ENCODE measurements at places on chromosomes 16 and 17.

- DNase-seq = no peak
These were observed 43.1 kb upstream of the AMZ2 start for GRCh38 chr17:68204736-68205135.

- DNase-seq = no peak
These were observed 523.2 kb downstream of the MAF start for GRCh38 chr16:79077346-79077745.

DNA sequence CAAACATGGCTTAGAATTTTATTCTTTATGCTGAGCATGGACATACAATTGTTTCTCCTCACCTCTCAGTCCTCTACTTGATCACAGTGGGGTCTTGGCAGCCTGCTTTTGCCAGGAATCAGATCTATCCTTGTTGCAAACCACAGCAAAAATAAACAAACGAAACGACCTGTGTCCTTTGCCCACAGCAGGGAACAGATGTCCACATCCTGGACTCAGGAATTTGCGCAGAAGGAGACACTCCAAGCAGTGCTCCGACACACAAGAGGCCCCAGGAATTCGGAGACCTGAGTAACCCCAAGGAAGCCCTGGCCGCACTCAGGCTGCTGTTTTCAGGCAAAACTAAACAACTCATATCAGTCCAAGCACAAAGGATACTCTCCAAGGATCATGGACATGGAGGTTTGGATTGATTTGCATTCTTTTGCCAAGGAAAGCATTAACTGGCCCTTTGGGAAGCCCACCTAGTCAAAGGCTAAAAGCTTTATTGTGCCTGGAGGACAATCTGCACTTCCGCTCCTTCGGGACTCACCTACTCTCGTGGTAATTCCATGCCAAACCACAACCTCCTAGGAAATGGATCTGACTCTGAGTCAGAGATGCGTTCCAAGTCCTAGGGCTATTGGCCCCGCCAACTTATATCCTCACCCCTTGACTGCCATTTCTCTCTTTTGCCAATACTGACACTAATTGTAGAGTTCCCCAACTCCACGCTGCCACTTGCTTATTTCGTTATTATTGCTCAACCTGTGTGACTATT lies 271.1 kb upstream of the CDH11 start:
- DNase-seq = no peak

DNA sequence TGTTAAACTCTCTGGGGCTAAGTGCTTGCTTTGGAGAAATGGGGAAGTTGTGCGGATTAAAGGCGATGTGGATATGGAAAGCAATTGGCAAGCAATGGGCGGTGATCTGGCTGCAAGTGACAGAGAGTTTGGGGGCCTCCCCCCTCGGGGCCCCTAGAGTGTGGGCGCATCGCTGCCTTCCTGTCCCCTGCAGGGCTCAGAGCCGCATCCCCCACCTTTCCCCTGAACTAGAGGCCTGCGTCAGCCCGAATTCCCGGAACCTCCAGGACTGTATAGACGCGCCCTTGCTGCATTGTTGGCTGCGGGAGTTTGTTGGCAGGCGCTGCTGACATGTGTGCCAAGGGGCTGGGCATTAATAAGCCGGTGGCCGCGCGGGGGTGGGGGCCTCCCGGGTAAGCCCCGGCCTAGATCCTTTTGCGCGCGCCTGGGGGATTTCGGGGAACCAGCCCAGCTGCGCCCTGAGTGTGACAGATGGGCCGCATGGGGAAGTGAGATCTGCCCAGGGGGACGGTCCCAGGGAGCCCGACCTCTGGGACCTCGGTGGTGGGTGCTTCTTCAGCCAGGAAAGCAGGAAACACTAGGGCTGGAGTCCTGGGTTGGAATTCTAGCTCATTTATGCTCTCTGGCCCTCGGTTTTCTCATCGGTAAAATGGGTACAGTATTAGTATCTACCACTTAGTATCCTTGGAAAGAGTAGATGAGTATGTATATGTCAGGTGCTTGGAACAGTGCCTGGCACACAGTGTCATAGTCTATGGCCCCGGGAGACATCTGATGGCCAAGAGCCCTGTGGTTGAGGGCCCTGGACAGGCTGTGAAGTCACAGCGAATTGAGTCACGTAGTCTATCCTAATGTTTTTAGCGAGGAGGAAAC lies 1.0 kb downstream of the EEF2K start:
- DNase-seq = peak; percentile 78

GRCh38 chr16:54816471-54816870 lies 114.2 kb upstream of the IRX5 start:
- DNase-seq = no peak

DNA sequence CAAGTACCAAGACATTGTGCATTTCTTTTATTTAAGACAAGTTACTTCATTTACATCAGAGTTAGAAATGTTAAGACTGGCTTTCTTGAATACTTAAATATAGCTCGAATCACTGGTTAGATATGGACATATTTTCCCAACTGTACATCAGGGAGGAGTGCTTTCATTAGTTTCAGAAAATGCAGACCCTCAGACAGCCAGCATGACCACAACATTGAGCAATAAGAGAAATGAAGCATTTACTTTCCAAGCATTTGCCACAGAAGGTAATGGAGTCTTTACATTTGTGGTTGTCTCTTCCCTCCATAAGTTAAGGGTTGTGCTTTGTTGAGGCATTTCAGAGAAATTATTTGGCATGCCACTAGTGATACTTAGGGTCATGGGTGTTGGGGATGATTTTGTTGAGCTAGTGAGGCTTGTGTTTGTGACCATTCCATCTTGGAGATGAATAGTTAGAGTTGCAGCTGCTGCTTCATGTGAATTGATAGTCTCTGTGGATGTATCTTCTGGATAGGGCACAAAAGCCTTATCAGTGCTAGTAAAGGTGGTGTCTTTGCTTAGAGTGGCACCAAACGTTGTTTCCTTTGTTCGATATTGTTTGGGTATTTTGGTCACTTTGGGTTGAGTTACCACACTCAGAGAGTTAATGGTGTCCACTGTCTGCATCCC lies 2.1 kb downstream of the OMG start:
- DNase-seq = no peak

DNA sequence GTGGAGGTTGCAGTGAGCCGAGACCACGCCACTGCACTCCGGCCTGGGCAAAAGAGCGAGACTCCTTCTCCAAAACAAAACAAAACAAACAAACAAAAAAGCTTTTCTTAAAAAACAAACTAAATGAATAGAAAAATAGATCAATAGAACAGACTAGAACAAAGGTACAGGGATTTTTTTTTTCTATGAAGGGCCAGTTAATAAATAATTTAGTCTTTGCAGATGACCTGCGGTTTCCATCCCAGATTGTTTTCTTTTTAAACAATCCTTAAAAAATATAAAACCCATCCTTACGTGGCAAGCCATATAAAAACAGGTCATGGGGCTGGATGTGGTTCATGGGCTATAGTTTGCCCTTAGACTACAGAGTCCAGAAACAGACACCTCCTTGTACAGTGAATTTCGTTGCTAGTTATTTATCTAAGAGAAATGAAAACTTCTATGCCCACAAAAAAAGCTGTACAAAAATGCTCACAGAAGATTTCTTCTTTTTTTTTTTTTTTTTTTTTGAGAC lies 45.4 kb downstream of the CREBBP start:
- no peak for DNase-seq

- DNase-seq = no peak
These were observed 27.1 kb upstream of the TMEM97 start for GRCh38 chr17:28291780-28292330.

- no peak for DNase-seq
These were observed 7.0 kb upstream of the KATNB1 start for GRCh38 chr16:57728336-57729181.

GRCh38 chr17:1312261-1312870 lies 32.9 kb downstream of the TRARG1 start:
- no peak for DNase-seq

DNA sequence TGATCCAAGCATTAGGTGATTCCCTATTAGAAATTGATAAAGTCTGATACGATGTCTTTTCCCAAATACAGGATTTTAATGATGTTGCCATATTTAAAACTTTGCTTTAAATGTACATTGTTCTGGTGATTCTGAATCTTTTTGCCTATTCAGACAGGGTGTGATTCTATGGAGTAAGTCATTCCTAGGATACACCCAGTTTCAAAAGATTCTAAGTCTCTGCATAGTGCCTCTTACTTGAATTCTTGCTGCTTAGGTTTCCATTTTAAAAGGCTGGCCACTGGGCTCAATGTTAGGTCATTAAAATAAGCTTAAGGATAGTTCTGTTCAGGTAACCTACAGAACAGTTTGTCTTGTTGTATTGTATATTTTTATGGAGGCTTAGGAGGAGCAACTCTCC lies 22.0 kb upstream of the ARL2BP start:
- DNase-seq = no peak

GRCh38 chr17:6567528-6568183 lies 11.3 kb upstream of the PITPNM3 start:
- no peak for DNase-seq

- no peak for DNase-seq
These were observed 182.3 kb downstream of the PHKB start for GRCh38 chr16:47643323-47644000.

DNA sequence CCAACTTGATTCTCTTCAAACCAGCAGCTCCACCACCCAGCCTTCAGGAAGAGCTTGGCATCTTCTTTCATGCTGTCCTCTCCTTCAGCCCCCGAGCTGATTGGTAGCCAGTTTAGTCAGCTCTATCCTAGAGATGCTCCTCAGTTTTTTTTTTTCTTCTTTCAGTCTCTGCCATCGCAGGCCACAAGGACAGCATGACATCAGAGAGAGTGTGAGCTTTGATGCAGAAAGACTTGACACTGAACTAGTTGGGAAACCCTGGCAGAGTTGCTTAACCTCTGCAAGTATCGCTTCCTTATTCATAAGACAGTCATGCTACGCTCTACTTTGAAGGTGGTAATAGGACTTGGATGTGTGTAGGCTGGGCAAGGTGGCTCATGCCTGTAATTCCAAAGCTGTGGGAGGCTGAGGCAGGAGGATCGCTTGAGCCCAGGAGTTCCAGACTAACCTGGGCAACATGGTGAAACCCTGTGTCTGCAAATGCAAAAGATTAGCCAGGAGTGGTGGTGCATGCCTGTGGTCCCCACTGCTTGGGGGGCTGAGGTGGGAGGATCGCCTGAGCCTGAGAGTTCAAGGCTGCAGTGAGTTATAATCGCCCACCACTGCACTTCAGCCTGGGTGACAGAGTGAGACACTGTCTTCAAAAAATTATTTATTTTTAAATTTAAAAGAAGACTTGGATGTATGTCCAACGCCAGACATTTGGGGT lies 2.6 kb downstream of the CD300LB start:
- no peak for DNase-seq

DNA sequence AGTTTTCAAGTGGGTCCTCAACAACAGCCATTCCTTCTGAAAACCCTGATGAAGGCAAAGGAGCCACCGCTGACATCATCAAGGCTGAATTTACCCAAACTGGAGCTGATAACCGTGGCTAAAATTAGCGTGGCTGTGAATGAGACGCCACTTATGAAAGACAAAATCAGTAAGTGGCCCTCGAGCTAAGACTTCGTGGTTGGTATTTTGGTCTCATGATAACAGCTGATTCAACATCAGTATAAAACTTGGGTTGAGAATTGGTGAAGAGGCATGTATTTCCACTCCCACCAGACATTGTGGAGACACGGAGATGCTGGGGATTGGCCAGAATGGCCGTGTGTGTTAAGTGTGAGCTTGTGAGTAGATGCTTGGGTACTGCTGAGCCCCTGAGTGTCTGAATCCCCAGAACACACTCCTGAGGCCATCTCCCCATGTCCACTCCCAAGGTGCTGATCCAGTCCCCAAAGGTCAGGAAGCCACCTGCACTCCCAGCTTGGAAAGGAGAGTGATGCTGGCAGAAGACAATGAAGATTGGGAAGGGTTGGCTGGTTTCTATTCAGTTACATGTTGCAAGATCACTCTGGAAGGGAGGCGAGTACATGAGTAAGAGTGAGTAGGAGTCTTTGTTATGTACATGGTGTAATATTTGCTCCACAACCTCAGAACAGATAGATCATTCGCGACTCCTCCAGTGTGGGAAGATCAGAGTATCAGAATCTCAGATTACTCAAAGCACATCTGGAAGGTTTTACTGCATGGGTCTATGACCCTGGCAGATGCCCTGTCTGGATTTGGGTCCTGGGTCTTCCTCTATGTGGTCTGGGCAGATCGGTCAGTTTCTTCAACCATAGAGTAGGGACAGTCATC lies 207.7 kb downstream of the HS3ST3A1 start:
- no peak for DNase-seq

DNA sequence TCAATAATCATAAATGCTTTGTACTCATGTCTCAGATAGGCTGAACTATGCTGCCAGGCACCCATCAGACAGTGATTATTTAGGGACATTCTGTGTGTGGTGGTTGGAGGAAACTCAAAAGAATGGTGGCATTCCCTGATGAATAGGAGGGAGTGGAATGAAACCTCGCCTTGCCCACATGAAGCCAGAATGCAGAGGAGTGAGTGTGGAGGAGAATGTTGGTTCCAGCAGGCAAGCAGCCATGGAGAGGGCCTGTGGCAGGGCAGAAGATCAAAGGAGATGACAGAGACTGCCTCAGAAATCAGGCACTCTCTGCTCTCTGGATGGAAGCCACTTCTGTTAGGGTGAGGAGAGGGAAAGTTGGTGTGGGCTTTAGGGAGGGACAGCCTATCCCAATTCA lies 22.5 kb downstream of the KCTD19 start:
- DNase-seq = no peak

DNA sequence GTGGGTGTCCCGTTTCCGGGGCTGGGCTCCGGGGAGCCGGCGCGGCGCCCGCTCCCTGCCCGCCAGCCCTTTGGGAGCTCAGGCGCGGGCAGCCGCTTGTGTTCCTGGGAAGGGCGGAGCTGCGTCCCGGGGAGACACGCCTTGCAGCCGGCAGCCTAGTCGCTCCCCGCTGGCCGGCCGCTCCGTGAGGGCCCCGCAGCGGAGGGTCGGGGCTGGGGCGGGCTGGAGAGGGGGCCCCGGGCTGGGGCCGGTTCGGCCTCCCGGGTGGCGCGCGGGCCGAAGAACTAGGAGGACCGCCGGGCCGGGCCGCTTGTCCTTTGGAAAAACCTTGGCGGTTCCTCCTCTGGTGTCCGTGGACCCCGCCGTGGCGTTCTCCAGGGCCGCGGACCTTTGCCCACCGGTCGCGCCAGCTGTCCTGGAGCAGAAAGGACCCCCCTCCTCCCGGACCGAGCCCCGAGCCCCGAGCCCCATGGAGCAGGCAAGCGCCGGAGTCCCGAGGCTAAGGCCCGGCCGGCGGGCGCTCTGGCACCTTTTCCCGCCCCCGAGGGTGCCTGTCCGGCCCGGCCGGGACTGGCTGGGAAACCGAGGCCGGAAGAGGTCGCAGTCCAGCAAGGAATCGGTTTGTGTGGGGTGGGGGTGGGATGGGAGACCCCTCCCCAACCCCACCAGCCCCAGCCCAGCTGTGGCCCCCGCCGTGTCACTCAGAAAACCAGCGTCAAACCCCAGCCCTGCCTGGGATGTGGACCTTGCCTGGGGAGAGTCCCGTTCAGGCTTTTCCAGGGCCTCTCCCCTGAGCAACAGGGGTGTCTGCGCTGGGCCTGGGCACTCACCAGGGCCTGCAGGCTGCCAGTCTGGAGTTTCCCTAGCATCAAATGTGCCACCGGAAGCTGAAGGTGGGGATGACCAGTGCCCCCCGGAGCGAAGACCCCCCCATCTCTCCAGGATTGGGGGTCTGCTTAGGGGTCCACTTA lies 6.8 kb upstream of the TBC1D3B start:
- DNase-seq = peak; percentile 42

Measured in stimulated activated CD4-positive, alpha-beta T cell treated with anti-CD3 and anti-CD28 coated beads, Interleukin-2, amount 100 ng/mL, for 24 hours (primary cell).